ENCODE measurements at places on chromosomes 6 and 20.

GRCh38 chr20:7038029-7038428 lies 270.5 kb downstream of the BMP2 start:
- DNase-seq: peak; percentile 40

GRCh38 chr6:108875161-108875555 lies 26.9 kb downstream of the ARMC2 start:
- no peak for DNase-seq

DNA sequence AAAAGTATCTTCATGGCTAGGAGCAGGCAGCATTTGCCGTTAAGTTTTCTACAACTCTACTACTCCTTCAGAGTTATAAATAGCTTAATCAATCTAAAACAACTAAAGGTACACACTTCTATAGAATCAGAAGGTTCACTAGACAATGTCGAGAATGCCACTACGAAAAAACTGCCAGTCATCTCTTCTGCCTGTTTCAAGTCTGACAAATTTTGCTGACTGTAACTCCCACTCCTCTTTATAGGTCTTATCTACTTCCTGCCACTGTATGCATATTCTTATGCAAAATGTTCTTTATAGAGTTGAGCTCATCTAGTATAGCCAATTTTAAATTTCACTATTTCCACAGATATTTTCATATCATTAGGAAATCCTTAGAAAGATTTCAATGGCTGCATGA lies 160.1 kb downstream of the EYS start:
- DNase-seq: no peak

DNA sequence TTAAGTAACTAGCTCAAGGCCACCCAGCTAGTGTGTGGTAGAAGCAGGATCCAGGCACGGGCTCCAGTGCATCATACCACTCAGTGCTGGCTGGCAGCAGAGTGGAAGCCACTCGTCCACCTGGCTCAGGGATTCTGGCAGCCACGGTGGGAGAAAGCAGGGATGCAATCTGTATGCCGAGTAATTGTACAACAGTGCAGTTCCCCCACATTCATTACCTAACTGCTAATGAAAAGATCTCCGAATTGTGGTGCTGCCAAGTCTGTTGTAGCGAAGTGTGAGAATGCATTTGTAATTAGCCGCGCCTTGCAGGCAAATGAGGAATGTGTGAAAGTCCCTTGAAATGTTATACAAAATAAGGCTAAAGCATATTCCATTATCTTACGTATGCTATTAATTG lies 29.0 kb downstream of the KCNG1 start:
- DNase-seq: no peak

GRCh38 chr6:5995658-5995948 lies 11.1 kb downstream of the NRN1 start:
- DNase-seq: no peak

- DNase-seq: no peak
Observed at GRCh38 chr6:35554811-35555210, 42.1 kb upstream of the TULP1 start.

GRCh38 chr6:16109659-16110305 lies 19.1 kb upstream of the MYLIP start:
- DNase-seq: no peak

- DNase-seq: no peak
Observed at GRCh38 chr6:80282913-80283554, 176.6 kb downstream of the BCKDHB start.

- no peak for DNase-seq
Observed at GRCh38 chr6:134519465-134519864, 201.6 kb upstream of the SGK1 start.

- DNase-seq: no peak
Observed at GRCh38 chr6:96576221-96576620, 13.3 kb downstream of the FHL5 start.

GRCh38 chr6:145508107-145508506 lies 227.2 kb downstream of the EPM2A start:
- DNase-seq: no peak

DNA sequence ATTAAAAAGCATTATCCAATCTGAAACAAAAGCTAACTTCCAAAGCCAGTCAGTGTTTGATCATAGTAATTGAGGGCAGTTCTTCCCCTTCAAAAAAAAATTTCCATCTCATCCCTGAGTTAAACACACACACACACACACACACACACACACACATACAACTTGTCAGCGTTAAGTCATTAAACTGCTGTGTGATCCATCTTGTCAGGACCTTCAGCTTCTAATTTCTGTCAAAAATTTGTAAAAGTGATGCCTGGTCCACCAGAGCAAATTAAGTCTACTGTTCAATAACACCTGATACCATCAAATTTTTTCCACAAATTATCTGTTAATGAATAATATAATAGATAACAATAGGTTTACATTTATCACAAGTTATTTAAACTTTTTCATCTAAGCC lies 198.7 kb downstream of the GPX5 start:
- DNase-seq: no peak

DNA sequence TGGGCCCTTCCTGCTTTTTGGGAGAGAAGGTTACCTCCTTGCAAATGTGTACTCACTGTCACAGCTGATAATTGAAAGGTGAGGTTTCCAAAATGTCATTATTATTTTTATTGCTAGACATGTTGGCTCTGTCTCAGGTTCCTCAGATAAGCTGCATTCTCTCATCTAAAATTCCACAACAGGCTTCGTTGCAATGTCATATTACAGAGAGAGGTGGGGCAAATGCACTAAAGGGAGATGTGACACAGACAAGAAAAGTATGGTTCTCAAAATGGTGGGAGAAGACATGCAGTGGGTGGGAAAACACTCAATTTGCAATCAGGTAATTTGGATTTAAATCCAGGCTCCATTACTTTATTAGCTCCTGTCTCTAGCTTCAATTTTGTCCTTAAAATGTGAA lies 256.4 kb upstream of the POU3F2 start:
- DNase-seq: no peak

- DNase-seq: peak; percentile 61
Observed at GRCh38 chr6:129672881-129673631, 36.9 kb downstream of the ARHGAP18 start.

DNA sequence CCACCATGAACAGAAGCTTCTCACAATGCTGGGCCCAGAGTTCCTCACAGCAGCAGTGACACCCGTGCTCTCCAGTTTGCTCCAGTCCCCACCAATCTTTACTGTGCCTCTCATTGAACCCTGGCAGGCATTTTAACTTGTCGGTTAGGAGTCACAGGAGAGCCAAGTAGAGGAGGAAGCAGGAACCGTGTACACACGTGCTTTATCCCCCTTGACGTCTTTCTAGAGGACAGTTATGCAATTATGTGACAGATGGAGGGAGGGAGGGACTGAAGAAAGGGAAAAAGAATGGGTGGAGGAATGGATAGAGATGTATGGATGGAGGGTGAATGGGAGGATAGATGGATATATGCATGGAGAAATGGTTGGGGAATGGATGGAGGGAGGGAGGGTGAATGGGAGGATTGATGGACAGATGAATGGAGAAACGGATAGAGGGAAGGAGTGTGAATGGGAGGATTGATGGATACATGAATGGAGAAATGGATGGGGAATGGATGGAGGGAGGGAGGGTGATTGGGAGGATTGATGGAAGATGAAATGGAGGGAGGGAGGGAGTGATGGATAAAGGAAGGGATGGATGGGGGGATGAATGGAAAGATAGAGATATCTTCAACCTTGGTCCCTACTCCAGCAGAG lies 26.0 kb downstream of the RBM38 start:
- no peak for DNase-seq

DNA sequence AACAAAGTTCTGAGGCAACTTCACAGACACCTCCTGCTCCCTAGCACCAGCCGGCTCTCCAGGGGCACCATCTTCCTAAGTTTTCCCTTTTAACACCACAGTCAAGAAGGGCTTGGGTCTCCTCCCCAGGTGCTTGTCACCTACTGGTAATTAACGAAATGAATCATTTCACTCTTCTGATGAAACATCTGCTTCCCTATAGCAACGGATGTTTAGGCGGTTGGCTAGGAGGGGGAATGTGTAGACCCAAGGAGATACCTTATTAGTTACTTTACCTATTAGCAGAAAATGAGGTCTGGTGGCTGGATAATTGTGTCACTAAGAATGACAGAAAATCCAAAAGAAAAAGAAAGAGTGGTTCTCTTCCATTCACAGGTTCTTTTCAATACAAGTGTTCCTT lies 46.3 kb upstream of the FABP7 start:
- no peak for DNase-seq

GRCh38 chr6:47000842-47001241 lies 41.3 kb downstream of the ADGRF1 start:
- no peak for DNase-seq

- DNase-seq: no peak
Observed at GRCh38 chr20:6665621-6666355, 101.7 kb upstream of the BMP2 start.

- DNase-seq: no peak
Observed at GRCh38 chr6:42914546-42914945, 1.3 kb upstream of the PTCRA start.
